ENCODE measurements at places on chromosomes 2 and 18. TPM values are rescaled to one million over a fixed set of nuclear protein-coding genes. Genes with fewer than 3 reads are reported as not detected.

SNTG2 gene
- total RNA-seq = 0.11 TPM

CEP192 gene
- total RNA-seq = 43.8 TPM

UGT1A10 gene
- total RNA-seq = not detected

REG1B gene
- not detected for total RNA-seq

TEX44 gene
- total RNA-seq = not detected

MAP4K4 gene
- 214 TPM for total RNA-seq

PRSS56 gene
- total RNA-seq = not detected

CCDC74B gene
- 9.8 TPM for total RNA-seq

TMEM163 gene
- not detected for total RNA-seq

OR6B2 gene
- not detected for total RNA-seq

SCYGR4 gene
- total RNA-seq = not detected

CDCA7 gene
- 6.7 TPM for total RNA-seq

FBXO15 gene
- total RNA-seq = 1.1 TPM

MEIS1 gene
- 131 TPM for total RNA-seq

ALPG gene
- not detected for total RNA-seq

MEP1B gene
- total RNA-seq = not detected

STON1 gene
- 8.2 TPM for total RNA-seq

NTSR2 gene
- total RNA-seq = not detected

NT5C1B gene
- total RNA-seq = 0.33 TPM

CFAP65 gene
- total RNA-seq = not detected

CAB39 gene
- total RNA-seq = 78.4 TPM

TMEM200C gene
- total RNA-seq = 0.12 TPM

LTBP1 gene
- 502 TPM for total RNA-seq

DNAH7 gene
- total RNA-seq = 1.4 TPM

GAREM2 gene
- 0.22 TPM for total RNA-seq

NEURL3 gene
- total RNA-seq = not detected

TLX2 gene
- total RNA-seq = not detected

NPPC gene
- total RNA-seq = 1.3 TPM

EN1 gene
- under 0.01 TPM for total RNA-seq

RGPD6 gene
- 51.2 TPM for total RNA-seq

RGPD4 gene
- total RNA-seq = not detected

RAB31 gene
- 50.5 TPM for total RNA-seq

MYL1 gene
- not detected for total RNA-seq

SIX3 gene
- total RNA-seq = under 0.01 TPM

TUBA3E gene
- total RNA-seq = not detected

REEP1 gene
- total RNA-seq = 0.11 TPM

FOXD4L1 gene
- total RNA-seq = 0.12 TPM

PKP4 gene
- total RNA-seq = 32.0 TPM

KCNJ3 gene
- total RNA-seq = 0.22 TPM

Measured in uterine smooth muscle cell (primary cell).